Stimulated activated CD4-positive, alpha-beta T cell treated with anti-CD3 and anti-CD28 coated beads, Interleukin-1b, Interleukin-23, amount 100 ng/mL, for 24 hours (primary cell): ENCODE measurements at places on chromosomes 7 and 10.
A peak's percentile ranks its signal among the peaks of the same experiment; 100 is the strongest.

DNA sequence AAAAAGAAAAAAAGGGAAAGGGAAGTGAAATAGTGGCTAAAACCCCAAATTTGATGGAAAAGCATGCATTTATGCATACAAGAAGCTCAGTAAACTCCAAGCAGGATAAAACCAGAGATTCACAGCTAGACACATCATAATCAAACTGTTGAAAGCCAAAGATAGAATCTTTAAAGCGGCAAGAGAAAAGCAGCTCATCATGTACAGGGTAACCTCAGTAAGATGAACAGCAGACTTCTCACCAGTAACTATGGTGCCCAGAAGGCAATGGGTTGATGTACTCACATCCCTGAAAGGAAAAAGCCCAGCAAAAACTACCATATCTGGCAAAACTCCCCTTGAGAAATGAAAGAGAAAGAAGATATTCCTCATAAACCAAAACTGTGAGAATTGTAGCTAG lies 60.4 kb downstream of the TPST1 start:
- no peak for DNase-seq

- no peak for DNase-seq
Observed at GRCh38 chr10:103181244-103181643, 11.8 kb downstream of the NT5C2 start.

GRCh38 chr10:101031796-101032636 lies 982 bp downstream of the SFXN3 start:
- peak; percentile 57 for DNase-seq

DNA sequence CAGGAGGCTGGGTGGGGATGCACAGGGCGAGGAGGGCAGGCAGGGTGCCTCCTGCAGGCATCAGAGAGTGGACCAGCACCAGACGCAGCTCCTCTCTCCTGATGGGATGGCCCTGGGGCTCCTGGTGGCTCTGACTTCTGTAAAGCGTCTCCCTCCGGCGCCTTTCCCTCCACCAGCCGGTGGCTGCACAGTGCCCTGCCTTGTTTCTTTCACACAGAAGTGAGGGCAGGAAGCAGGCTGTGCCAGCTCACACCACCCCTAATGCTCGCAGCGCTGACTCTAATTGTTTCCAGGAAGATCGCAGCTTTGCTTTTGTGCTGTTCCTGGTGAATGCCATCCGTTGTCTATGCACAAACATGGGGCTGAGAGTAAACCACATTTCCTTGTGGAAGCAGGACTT lies 152.3 kb upstream of the LANCL2 start:
- no peak for DNase-seq

DNA sequence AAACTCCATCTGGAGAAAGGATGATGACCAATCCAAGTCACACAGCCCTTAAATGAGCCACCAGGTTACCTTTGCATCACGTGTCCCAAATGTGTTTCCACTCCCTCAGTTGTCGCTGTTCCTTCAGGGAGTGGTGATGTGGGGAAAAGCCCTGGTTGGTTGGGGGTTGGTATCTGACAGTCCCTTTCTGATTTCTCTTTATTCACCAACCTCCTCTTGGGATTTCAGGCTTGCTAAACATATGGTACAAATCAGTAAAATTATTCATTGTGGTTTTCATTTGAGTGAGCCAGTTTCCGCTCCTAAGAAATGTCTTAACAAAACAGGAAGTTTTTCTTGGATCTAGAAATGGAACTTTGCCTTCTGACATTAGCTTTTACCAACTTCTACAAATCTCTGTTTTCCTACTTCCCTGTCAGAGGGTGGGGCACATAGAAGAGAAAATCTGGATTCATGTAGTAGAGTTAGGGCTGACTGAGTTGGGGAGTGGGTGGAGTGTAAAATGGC lies 40.0 kb upstream of the KMT2E start:
- no peak for DNase-seq
